ENCODE measurements at places on chromosomes 4 and X.

- no peak for DNase-seq
Measured at GRCh38 chr4:157918036-157918832, 254.6 kb downstream of the GASK1B start.

GRCh38 chrX:133437356-133437755 is 22.1 kb upstream of the GPC4 start:
- DNase-seq = no peak

DNA sequence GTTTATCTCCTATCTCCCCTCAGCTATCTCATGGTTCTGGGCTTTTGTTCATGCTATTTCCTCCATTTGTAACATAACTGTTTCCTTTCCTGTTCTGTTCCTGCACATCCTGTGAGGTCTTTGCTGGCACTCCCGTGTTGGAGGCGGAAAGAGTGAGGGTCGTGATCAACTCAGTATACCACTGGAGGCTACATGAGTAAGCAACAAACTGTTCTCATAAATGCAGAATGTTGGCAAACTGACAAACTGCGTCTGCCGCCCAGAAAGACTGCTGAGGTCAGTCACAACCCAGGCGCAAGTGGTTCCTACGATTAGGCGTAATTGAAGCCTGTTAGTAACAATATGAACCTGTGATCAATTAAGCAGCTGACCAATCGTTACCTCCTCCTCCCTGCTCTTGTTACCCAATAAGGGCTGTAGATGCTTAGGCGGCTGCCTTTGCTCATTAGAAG is 48.8 kb downstream of the C4orf33 start:
- no peak for DNase-seq

GRCh38 chrX:151694121-151694520 is 1.1 kb upstream of the PRRG3 start:
- no peak for DNase-seq

DNA sequence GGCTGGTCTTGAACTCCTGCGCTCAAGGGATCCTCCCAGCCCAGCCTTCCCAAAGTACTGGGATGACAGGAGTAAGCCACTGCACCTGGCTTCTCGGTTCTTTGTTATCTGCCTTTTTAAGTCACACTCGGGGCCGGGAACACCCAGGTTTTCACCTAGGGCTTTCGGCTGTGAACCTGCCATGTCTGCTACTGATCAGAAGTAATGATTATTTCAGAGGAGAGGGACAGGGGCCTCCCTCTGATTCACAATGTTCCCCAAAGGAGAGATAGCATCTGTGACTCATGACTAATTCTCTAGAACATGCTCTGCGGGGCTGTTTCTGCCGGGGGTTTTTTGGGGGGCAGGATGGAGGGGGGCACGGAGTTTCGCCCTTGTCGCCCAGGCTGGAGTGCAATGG is 26.9 kb downstream of the CRLF2 start:
- DNase-seq = no peak

- no peak for DNase-seq
Measured at GRCh38 chr4:173573286-173573685, 43.3 kb upstream of the HAND2 start.

GRCh38 chr4:181372014-181372413 is 871.2 kb upstream of the TENM3 start:
- no peak for DNase-seq

- DNase-seq = no peak
Measured at GRCh38 chr4:121938282-121939092, 13.4 kb downstream of the TRPC3 start.

GRCh38 chrX:107747596-107748161 is 27.9 kb downstream of the TSC22D3 start:
- DNase-seq = peak; percentile 84

- DNase-seq = no peak
Measured at GRCh38 chr4:129327637-129328036, 231.7 kb downstream of the C4orf33 start.

- peak; percentile 56 for DNase-seq
Measured at GRCh38 chr4:184282251-184282713, 64.6 kb upstream of the ENPP6 start.

DNA sequence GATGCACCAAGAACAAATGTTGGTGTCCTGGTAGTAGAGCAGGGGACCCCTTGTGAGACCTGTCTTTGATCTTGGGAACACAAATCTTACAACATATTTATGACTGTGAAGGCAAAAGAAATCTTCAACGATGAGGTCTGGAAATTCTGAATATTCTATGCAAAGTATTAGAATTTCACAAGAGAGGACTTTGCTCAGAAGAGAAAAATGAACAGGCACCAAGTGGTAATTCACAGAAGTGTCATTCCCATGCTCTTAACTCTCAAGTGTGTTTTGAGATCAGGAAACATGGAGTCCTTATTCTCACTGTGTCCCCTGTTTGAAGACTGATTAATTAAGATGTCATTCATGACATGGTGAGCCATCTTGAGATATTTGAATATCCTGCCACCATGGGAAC is 52.5 kb downstream of the COQ2 start:
- DNase-seq = no peak

DNA sequence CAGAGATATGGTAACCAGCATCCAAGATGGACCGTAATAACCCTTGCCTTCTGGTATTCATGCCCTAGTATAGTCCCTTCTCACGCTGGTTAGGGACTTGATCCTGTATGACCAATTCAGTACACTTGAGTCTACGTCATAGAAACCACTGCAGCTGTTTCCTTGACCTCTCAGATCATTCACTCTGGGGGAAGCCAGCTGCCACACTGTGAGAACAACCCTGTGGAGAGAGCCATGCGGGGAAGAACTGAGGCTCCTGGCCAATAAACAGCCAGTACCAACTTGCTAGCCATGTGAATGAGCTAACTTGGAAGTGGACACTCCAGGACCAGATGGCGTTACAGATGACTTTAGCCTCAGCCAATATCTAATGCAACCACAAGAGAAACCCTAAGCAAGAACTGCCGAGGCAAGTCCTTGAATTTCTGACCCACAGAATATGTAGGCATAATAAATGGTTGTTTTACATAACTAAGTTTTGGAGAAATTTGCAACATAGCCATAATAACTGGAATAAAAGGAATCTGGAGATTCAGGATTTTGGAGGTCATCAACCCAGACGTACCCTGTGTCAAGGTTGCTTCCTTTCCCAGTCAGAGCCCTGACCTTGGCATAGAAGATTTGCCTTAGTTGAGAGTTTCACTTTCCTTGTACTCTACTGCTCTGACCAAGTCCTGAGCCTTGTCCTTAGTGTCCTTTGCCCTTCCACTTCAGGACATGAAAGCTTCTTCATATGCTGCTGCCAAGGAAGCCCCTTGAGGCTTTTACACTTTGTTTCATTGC is 87.3 kb upstream of the ZNF81 start:
- DNase-seq = no peak

DNA sequence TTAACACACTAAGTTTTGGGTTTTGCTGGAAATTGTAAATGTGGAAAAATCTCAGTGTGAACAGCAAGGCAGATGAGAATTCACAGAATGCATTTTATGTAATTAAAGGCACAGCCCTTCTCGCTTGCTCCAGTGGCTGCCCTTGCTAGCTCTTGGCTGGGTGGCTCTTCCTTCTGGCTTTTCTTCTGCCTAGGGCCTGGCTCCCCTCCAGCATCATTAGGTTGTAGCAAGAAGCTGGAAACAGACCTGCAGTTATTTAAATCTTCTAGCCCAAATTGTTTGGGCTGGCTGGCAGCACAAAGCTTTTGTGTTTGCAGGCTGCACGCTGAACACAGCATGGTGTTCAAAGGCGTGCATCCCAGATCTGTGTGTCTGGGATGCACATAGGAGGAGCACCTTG is 56.5 kb downstream of the LIMCH1 start:
- no peak for DNase-seq

GRCh38 chr4:151204925-151205524 is 71.9 kb upstream of the PRSS48 start:
- DNase-seq = no peak

DNA sequence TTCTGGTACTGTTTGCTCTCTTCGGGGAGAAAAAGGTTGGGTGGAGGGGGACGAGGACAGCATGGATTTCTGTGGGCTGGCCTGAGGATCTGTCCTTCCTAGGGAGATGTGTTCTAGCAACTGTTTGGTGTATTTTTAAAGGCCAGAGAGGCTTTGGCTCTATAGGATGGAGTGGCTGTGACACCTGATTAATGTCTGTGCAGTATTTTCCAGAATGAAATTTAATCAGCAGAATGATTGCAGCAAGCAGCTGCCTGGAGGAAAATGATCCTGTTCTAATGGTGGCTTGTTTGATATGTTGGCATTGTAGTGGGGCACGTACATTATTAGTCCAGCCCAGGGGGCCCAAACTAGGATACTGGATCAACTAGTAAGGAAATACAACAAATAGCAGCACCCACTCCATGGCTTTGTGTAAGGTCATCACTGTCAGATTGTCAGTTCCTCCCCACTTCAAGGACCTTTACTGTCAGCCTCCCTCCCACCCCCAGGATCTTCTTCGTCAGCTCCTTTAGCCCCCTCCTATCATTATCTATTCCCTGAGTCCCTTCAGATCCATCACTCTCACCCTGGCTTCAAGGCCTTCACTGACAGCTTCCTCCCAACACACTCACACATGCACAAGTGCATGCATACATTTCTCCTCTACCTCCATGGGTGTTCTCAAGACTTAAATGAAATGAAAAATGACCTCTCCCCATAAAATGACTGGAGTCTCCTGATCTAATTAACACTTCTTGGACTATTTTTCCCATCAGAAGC is 10.4 kb upstream of the TMEM255A start:
- no peak for DNase-seq

GRCh38 chr4:42816880-42817400 is 75.6 kb upstream of the GRXCR1 start:
- DNase-seq = no peak

GRCh38 chrX:154307202-154307601 is 11.6 kb downstream of the TKTL1 start:
- DNase-seq = no peak

DNA sequence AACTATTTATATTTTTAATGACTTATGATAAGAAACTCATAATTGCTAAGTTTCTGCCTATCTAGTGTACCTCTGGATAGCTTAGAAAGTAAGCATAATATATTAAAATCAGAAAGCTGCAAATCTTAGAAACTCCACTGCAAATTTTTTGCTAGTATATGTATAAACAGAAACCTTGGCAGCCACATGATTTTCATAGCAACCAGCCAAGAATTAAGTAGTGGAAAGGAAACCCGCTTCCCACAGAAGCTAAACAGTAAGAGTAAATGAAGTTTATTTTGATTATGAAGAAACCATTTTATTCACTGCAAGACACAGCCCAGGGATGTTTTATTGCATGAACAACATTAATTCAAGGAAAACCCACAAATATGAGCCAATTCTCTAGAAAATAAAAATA is 872.5 kb upstream of the ADGRL3 start:
- no peak for DNase-seq

DNA sequence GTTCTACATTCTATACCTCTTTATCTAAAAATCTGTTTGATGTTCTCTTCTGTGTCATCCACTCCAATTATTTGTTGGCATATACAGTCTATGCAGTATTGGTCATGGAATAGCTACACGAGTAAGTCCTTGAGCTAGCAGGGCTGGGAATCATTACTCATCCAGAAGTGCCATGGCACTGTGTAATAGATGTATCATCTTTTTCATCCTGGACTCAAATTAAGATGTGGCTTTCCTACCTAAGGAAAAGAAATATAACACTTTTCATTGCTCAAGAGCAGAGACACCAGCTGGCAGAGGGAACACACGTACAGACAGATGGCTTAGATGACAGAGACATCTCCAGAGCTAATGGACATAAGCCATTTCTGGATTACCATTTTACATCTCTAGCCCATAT is 159.8 kb downstream of the FAM13A start:
- DNase-seq = no peak

GRCh38 chrX:7606039-7606652 is 236.8 kb upstream of the VCX start:
- DNase-seq = no peak

DNA sequence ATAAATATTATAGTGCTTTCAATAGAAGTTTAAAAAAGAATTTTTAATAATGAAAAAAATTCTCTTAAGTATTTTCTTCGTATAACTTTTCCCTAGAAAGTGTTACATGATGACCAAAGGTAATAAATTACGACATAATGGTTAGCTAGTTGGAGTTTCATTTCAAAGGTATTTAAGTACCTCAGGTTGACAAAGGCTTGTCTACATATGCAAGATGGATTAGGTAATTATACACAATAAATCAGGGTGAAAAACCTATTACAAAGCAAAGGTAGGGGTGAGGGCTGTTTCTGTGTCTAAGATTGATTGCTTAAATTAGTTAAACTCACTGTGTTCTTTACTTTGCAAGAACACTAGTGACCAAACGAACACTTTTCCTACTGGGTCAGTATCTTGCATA is 508.5 kb upstream of the FAT1 start:
- no peak for DNase-seq

DNA sequence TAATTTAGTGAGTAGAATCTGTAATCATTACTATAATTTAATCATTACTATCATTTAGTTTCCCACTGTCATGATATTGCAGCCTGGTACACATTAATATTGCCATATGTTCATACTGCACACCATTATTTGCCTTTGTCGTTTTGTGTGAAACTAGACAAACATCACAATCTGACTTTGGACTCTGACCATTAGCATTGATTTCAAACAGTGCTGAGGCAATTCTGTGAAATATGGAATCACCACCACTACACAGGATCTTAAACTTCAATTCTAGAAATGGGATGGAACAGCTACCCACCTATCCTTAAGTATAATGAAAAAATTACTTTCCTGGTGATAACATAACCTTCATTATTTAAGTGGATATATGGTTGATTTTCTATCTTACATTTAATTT is 98.3 kb downstream of the SORBS2 start:
- DNase-seq = no peak

DNA sequence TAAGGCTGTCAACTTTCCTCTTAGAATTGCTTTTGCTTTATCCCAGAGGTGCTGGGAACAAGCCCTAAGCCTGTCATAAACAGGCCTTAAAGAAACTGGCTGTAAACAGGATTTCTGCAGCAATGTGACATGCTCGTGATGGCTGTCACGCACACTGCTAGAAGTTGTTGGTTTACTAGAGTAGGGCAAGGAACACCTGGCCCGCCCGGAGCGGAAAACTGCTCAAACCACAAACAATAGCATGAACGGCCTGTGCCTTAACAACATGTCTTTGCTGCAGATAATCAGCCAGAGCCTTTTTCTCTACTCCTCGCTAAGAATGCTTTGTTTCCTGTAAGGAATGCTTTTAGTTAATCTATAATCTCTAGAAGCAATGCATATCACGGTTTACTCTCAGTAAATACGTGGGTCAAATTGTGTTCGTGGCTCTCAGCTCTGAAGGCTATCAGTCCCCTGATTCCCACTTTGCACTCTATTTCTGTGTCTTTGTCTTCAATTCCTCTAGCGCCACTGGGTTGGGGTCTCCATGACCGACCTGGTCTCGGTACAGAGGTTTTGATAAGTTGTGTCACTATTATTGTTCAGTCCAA is 318.3 kb downstream of the GLUD2 start:
- DNase-seq = no peak

DNA sequence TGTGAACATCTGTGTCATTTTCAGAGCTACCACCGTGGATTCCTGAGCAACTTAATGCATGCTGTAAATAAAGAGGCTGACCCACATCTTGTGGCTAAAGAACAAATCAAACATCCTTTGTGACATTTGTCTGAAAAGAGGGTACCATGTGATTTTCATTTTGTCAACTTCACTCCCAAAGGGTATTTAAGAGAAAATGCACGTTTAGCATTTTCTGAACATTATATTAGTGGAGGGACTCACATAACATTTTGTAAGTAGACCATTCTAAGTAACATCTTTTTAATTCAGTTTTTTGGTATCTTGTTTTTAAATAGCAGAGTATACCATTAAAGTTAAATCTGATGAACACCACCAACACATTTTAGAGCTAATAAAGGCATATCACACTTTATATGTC is 17.0 kb upstream of the CPE start:
- DNase-seq = no peak
